ENCODE measurements at places on chromosomes 3 and 15.

GRCh38 chr3:179005213-179005612 lies 66.4 kb downstream of the ZMAT3 start:
- no peak for DNase-seq

DNA sequence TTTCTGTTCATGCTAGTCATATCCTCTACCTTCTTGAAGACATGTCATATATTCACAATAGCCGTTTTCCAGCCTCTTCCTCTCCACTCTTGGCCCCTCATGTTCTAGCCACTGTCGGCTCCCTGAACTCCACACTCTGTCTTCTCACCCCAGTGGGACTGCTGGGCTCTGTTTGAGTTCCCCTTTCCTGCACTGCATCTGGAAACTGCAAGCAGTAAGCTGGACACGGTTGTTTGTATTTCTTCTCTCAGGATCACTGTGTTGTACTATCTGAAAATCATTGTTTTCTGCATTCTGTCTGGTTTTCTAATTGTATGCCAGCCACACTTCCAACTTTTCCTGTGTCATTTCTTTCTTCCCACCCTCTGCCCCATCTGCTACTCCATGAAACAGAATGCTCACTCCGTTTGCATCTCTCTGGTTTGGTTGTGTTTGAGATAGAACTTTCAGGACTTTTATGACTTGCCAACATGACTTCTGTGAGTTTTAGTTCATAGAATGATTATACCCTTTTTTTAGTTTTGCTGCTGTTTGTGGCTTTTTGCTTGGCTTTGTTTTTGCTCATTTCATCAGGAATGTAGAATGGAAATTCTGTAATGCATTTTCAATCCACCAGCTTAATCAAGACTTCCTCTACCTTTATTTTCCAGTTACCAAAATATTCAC lies 192.3 kb downstream of the PLCL2 start:
- no peak for DNase-seq

DNA sequence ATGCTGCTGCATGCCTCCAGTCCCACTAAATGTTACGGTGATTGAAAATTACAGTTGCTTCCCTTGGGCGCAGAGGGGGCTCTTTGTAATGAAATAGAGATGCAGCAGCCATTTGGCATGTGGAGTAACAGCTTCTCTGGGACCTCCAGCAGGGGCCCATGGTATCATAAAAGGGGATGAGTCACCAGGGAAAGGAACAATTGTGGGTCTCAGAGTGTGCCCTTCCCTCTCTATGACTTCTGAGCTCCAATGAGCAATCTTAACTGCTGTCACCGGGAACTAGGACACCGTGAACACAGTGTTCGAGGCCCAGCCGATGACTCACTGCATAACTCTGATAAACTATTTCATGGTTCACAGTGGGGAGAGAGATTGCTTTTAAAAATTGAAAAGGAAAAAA lies 164.8 kb upstream of the NUDT16 start:
- DNase-seq = no peak

- peak; percentile 79 for DNase-seq
Measured at GRCh38 chr3:150216041-150216811, 191.9 kb upstream of the TSC22D2 start.

DNA sequence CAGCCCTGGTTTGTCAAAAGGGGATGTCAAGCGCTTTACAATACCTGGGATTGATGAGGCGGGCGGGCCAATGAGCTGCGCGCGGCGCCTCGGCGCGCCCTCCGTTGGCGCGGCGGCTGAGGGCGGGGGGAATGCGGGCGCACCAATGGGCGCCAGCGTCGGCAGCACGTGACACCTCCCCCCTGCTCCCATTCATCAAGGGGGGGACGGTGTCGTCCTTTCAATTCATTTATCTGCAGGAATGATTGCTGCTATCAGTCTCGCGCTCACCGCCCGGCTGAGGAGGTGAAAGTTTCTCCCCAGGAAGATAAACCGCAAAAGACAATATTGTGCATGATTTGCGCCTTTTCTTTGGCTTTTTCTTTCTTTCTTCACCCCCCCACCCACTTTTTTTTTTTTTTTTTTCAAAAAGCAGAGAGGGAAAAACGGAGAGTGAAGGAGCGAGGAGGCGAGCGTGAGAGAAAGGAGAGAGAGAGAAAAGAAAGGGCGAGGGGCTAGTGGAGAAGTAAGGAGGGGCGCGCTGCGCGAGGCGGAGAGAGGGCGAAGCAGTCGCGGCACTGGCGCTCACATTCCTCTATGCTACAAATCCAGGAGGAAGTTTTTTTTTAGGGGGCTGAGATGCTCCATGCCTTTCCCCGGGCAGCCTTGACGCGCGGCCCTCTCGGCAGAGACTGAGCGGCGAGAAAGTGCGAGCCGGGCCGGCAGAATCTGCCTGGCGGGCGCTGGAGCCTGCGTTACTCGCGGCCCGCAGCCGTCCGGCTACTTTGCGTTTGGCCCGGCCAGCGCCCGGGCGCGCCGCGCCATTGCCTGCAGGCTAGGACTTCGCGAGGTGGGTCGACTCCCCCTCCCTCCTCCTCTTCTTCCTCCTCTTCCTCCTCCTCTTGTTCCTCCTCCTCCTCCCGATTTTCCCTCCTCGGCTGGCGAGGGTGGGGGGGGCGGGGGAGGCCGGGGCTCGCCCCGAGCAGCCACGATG lies at the start of gene ZIC1:
Gene ZIC1 (plus strand): TSS at position 223 of the 973 bp plus-strand sequence. CDS start 748 bp downstream, at position 971.
- no peak for DNase-seq

DNA sequence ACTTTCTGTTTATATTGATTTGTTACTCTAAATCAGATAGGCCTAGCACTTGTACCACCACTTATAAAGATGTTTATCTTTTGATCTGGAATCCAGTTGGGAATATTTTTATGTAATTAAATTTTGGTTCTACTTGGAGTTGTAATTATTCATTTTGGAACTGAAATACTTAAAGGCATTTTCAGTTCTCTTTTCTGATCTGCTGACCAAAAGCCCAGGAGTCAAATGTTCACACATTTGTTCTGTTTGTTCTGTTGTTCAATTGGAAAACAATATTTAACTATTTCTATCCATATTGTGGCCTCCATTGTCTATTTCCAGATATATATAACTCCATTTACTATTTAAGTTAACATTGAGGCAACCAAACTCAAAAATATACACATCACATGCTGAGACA lies 912.4 kb upstream of the EPHA6 start:
- DNase-seq = no peak

GRCh38 chr15:62573876-62574275 lies 408.8 kb upstream of the C2CD4B start:
- no peak for DNase-seq

- no peak for DNase-seq
Measured at GRCh38 chr3:32882603-32883025, 64.8 kb downstream of the TRIM71 start.

GRCh38 chr3:116835658-116836057 lies 126.1 kb downstream of the TUSC7 start:
- DNase-seq = no peak

DNA sequence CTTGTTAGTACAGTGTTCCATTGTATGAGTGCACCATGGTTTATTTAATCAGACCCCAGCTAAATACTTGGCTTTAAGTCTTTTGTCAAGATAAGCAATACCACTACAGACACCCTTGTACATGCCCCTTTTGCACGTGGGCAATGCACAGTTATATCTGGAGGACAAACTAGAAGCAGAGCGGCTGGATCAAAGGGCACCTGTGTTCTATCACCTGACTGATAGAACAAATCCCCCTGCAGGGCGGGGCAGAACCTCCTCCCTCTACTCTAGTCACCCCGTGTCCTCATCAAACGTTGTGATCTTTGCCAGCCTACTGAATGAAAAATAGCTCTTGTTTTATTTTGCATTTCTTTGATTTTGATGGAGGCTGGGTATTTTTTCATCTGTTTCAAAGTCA lies 314.9 kb downstream of the TLE3 start:
- no peak for DNase-seq

DNA sequence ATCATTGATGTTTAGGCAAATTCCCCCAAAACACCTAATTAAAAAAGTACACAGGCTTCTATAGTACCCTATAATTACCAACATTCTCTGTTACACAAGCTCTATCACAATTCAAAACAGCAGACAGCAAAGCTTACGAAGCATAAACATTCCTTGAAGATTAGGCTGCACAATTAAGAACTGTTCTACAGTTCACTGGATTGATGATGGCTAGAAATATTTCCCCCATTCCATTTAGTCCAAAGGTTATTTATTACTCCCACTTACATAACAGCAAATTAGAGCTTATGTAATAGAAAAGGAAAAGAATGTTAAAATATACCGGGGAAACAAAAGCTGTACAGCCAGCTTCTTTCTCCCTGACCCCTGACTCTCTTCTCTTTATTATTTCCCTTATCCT lies 49.3 kb downstream of the UACA start:
- no peak for DNase-seq

DNA sequence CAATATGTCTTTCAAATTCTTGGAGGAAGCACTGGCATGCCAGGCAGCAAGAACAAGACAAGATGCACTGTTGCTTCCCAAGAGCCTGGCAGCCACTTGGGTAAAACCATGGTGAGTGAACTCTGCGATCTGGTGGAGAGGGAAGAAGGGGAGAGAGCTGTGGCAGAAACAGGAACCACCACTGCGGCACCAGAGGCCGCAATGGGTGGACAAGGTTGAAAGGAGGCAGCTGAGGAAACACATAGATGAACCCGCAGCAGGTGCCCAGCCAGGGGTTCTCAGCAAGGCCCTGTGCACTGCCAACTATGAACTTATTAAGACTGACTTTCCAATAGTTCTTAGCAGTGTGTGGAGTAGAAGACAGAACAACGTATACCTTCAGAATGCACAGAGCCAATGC lies 48.2 kb upstream of the CCDC54 start:
- no peak for DNase-seq

- DNase-seq = no peak
Measured at GRCh38 chr15:70451821-70452653, 311.3 kb downstream of the UACA start.

- no peak for DNase-seq
Measured at GRCh38 chr15:73854265-73854664, 19.1 kb upstream of the TBC1D21 start.

GRCh38 chr3:30607032-30607833 lies 832 bp downstream of the TGFBR2 start:
- DNase-seq = peak; percentile 68

GRCh38 chr3:166752214-166752613 lies 627.9 kb downstream of the ZBBX start:
- DNase-seq = no peak

DNA sequence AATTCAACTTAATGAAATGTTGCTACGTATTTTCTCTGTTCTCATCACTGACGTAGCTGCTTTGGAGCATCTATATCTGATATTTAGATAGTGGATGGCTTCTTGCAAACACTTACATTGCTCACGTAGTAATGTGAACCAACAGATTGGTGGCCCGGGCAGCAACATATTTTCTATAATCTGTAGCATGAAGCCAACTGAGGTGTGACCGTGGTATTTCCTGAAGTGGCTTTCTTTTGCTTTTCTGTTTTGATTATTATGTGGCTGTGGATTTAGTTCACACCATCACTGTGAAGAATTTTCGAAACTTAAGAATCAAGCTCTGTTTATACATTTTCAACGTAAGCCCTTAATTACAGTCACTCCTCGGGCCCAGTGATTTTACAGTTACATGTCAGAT lies 288.5 kb downstream of the LPP start:
- no peak for DNase-seq

- DNase-seq = peak; percentile 76
Measured at GRCh38 chr3:42661593-42662022, 8.1 kb downstream of the ZBTB47 start.

- no peak for DNase-seq
Measured at GRCh38 chr3:135301670-135302069, 506.6 kb downstream of the EPHB1 start.

GRCh38 chr15:100926971-100927756 lies 8.0 kb downstream of the LRRK1 start:
- DNase-seq = no peak

GRCh38 chr3:134885877-134886621 lies 91.0 kb downstream of the EPHB1 start:
- peak; percentile 23 for DNase-seq

- DNase-seq = peak; percentile 74
Measured at GRCh38 chr15:41804361-41804760, 23.5 kb upstream of the JMJD7 start.

- DNase-seq = no peak
Measured at GRCh38 chr3:3302964-3303363, 123.5 kb upstream of the CRBN start.

GRCh38 chr15:62569460-62570404 lies 404.6 kb upstream of the C2CD4B start:
- DNase-seq = peak; percentile 93

Measured in lower leg skin (tissue), 4 donors.